Osteoblast (primary cell): ENCODE measurements at places on chromosomes 7 and 10. TPM values are rescaled to one million over a fixed set of nuclear protein-coding genes. Genes with fewer than 3 reads are reported as not detected.

The OR2A12 gene
- total RNA-seq: not detected in 2 replicates

The ASB10 gene
- not detected in 2 replicates for total RNA-seq

The TBATA gene
- not detected in 2 replicates for total RNA-seq

The UCN3 gene
- not detected in 2 replicates for total RNA-seq

The ERVW-1 gene
- total RNA-seq: not detected in 2 replicates

The GTF2IRD2 gene
- total RNA-seq: 12.7 and 17.0 TPM in 2 replicates

The PON2 gene
- 77.8 and 79.3 TPM in 2 replicates for total RNA-seq

The GBX1 gene
- total RNA-seq: not detected in 2 replicates

GRCh38 chr10:128709686-128710085 lies 583.5 kb upstream of the MKI67 start:
- no peaks in the 10 kb centered on the region for H3K27me3 ChIP-seq
- DNase-seq: no peak
- no peaks in the 10 kb centered on the region for H3K36me3 ChIP-seq
- H3K4me3 ChIP-seq: no peak overlapping the region

DNA sequence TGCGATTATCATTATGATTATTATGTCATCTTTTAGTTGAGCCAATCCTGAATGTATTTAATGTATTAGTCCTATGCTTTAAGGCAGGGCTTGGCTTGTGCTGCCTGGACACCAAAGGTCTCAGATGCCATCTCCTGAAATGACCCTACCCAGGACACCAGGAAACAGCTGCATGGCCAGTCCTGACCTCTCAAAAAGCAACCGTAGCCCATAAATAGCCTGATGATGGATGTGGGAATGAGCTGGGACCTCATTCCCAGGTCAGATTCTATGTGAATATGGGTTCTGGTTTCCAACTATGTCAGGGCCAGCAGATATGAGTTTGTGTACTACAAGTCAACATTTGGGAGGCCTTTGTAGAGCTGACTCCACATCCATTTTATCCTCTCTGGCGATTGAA lies 438.4 kb downstream of the NRG3 start:
- H3K36me3 ChIP-seq: no peaks in the 10 kb centered on the region
- H3K27me3 ChIP-seq: no peaks in the 10 kb centered on the region
- no peak overlapping the region for H3K27ac ChIP-seq
- no peak for DNase-seq

DNA sequence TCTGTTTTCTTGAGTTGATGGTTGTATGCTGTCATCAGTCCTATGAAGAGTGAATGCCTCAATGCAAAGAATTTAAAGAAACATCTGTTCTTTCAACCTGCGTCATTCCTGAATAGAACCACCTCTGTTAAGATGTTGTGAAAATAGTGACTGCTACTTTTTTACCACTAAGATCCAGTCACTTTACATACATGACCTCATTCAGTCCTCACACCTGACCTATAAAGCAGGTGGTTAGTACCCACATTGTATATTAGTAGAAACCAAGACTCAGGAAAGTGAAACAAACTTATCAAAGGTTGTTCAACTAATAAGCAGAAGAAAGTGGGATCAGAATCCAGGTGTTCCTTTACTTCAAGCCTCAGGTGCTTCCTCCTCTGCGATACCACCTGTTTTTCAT lies 64.8 kb downstream of the ITGB8 start:
- no peak overlapping the region for H3K4me3 ChIP-seq
- no peaks in the 10 kb centered on the region for H3K27me3 ChIP-seq
- H3K27ac ChIP-seq: no peak overlapping the region
- H3K36me3 ChIP-seq: no peaks in the 10 kb centered on the region
- no peaks in the 10 kb centered on the region for H3K4me1 ChIP-seq
- DNase-seq: no peak

- H3K4me3 ChIP-seq: no peak overlapping the region
- no peak for DNase-seq
- H3K27me3 ChIP-seq: no peaks in the 10 kb centered on the region
- H3K27ac ChIP-seq: no peak overlapping the region
Observed at GRCh38 chr10:118669020-118669791, 73.8 kb upstream of the PRLHR start.

GRCh38 chr10:34477249-34477648 lies 337.8 kb downstream of the PARD3 start:
- H3K4me1 ChIP-seq: no peaks in the 10 kb centered on the region
- no peak for DNase-seq
- H3K36me3 ChIP-seq: no peaks in the 10 kb centered on the region
- no peak overlapping the region for H3K27ac ChIP-seq
- H3K4me3 ChIP-seq: no peak overlapping the region

DNA sequence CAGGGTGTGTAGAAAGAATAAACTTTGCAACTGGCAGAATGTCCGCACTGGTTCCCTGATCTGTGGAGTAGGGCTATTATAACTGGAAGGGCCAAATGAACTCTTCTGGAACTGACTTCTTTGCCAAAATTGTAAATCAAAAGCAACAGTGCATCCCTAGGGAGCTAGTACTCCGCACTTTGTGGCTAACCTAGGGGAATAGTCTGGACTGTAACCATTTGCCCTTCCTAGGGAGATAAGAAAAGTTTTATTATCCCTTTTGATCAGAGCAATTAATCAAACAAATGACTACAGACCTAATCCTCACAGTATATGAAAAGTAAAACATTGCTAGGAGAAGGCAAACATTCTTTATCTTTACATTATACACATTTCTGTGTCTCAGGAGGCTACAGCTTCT lies 45.5 kb upstream of the STEAP1B start:
- H3K27me3 ChIP-seq: peaks cover 40% of the 10 kb centered on the region
- H3K4me1 ChIP-seq: peaks cover 14% of the 10 kb centered on the region
- no peak overlapping the region for H3K27ac ChIP-seq
- DNase-seq: no peak
- H3K36me3 ChIP-seq: no peaks in the 10 kb centered on the region

DNA sequence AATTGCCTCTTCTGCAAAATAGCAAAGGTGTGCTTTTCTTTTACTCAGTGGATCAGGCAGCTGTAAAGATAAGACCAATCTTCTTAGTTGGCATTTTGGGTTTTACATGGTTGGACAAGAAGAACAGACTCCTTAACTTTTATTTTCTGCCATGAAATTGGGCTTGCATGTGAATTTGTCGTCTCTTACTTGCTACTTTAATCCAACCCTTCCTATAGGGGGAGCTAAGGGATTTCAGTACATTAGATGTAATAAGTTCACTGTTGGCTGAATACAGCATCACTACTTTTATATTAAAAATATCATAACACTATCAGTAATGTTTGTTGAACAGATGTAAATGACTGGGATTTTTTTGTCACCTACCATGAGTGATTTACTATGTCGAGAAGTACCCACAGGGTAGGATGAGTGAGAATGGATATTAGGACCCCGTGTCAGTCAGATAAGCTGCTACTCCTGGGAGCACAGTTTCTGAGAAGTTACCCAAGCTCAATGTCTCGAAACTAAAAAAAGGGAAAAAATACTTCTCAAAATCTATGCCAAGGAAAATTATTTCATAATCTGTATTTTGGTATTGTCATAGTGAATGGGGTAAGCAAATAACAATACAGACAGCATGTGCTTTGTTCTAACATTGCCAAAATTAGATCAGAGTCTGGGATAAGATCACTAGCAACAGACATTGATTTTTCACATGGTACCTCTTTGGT lies 127.4 kb upstream of the AGR3 start:
- H3K4me3 ChIP-seq: no peak overlapping the region
- H3K4me1 ChIP-seq: peaks cover 12% of the 10 kb centered on the region
- H3K27ac ChIP-seq: no peak overlapping the region
- H3K27me3 ChIP-seq: no peaks in the 10 kb centered on the region
- no peak for DNase-seq

- H3K4me1 ChIP-seq: no peaks in the 10 kb centered on the region
- H3K27me3 ChIP-seq: no peaks in the 10 kb centered on the region
- no peak for DNase-seq
- H3K27ac ChIP-seq: no peak overlapping the region
- H3K36me3 ChIP-seq: no peaks in the 10 kb centered on the region
- no peak overlapping the region for H3K4me3 ChIP-seq
Observed at GRCh38 chr7:134637934-134638719, 8.5 kb upstream of the BPGM start.

DNA sequence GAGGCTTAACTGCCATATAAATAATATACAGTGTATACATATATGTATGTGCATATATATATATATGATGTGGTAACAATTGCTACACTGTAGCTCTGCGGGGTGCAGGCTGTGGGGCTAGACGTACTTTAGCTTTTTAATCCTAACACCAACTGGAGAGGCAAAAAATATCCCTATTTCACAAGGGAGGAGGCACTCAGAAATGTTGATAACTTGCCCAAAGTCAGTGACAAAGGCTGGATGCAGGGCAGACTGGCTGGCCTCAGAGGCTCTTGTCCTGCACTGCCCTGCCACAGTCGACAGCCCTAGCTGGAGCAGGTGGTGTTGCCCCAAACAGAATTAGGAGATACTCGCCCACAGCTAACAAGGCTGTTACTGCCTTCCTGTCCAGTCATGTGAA lies 1.5 kb upstream of the RELN start:
- H3K27me3 ChIP-seq: peaks cover 34% of the 10 kb centered on the region
- H3K4me1 ChIP-seq: peaks cover 7% of the 10 kb centered on the region
- H3K4me3 ChIP-seq: no peak overlapping the region
- DNase-seq: peak; percentile 74

DNA sequence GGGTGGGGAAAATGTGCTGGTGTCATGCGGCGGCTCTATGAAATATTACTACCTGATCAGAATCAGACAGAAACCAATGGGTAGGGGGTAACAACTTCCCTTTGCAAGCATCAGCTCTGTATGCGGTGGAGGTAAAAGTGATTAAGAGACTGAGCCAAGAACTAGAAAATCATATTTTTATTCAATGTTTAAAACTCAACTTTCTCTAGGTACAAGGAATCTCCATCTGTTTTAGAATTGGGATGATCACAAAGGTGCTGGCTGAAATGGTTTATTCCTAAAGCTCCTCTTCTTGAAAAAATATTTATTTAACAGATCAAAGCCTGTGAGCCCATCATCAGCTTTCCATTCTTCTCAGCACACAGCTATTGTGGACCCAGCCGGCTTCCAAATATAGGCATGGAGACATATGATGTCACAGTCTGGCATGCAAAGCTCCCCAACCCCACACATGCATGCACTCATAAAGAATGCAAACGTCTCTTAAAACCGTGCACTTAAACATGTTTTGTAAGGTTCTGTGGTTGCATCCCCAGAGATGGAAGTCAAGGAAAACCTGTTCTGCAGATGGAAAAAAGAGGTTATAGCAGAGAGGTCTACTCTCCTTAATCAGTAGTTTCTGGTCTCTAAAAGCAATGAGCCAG lies 126.0 kb downstream of the SKIDA1 start:
- H3K27me3 ChIP-seq: no peaks in the 10 kb centered on the region
- DNase-seq: peak; percentile 90
- peaks cover 27% of the 10 kb centered on the region for H3K4me1 ChIP-seq
- peak overlapping the region; percentile 81 for H3K27ac ChIP-seq

DNA sequence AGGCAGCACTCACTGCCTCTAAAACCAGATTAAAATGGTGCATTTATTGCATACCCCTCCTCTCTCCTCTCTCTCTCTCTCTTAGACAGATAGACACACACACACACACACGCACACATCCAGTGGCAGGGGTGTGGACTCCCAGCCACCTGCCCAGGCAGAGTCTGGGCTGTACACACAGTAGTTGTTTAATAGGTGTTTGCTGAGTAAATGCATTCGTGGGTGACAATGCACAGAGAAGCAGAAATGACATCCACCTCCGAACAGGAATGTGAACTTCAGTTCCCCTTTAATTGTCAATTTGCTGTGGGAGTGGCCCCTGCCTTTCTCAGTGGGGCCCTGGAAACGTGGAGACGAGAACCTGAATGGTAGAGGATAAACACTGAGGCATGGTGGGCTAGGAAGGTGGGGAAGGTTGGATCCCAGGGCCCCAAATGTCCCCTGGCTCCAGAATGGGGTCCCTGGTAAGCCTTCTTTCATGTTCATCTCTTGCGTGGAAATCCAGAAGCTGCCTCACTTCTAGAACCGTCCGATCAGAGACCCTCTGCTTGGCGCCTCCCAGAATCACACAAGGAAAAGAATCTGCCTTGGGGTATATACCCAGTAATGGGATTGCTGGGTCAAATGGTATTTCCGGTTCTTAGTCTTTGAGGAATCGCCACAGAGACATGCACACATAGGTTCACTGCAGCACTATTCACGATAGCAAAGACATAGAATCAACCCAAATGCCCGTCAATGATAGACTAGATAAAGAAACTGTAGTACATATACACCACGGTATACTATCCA lies 58.5 kb upstream of the ECHDC3 start:
- H3K36me3 ChIP-seq: no peaks in the 10 kb centered on the region
- H3K4me1 ChIP-seq: peaks cover 16% of the 10 kb centered on the region
- peaks cover 40% of the 10 kb centered on the region for H3K27me3 ChIP-seq
- DNase-seq: no peak
- H3K27ac ChIP-seq: no peak overlapping the region

DNA sequence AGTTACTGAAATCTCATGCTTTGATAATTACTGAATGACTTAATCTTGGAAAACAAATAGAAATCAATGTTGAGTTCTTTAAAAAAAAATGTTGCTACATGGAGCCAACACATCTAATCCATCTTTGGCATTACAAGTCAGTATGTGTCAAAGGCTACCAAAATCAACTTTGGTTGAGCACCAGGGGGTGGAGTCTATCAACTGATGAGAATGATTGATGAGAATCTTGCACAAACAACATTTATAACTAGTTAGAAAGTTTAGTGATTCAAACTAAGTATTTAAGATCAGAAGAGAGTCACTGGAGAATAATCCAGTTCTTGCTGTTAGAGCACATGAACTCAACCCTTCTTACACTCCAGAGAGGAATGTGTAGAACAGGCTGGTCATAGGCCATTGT lies 70.5 kb upstream of the LRRC17 start:
- H3K27ac ChIP-seq: no peak overlapping the region
- H3K4me1 ChIP-seq: peaks cover 2% of the 10 kb centered on the region
- DNase-seq: no peak

- no peak for DNase-seq
- no peak overlapping the region for H3K4me3 ChIP-seq
- peaks cover 7% of the 10 kb centered on the region for H3K4me1 ChIP-seq
- H3K36me3 ChIP-seq: no peaks in the 10 kb centered on the region
- H3K27ac ChIP-seq: no peak overlapping the region
- H3K27me3 ChIP-seq: no peaks in the 10 kb centered on the region
Observed at GRCh38 chr7:48244864-48245271, 73.6 kb downstream of the ABCA13 start.

GRCh38 chr10:43131256-43131655 lies 7.0 kb upstream of the CSGALNACT2 start:
- peaks cover 2% of the 10 kb centered on the region for H3K36me3 ChIP-seq
- H3K27me3 ChIP-seq: no peaks in the 10 kb centered on the region

GRCh38 chr7:6015917-6016652 lies 7.0 kb downstream of the AIMP2 start:
- H3K27me3 ChIP-seq: no peaks in the 10 kb centered on the region
- peak overlapping the region; percentile 84 for H3K27ac ChIP-seq
- peaks cover 28% of the 10 kb centered on the region for H3K4me1 ChIP-seq
- H3K36me3 ChIP-seq: peaks cover 33% of the 10 kb centered on the region
- peak overlapping the region; percentile 48 for H3K4me3 ChIP-seq
- peak; percentile 87 for DNase-seq

- no peak overlapping the region for H3K4me3 ChIP-seq
- no peaks in the 10 kb centered on the region for H3K36me3 ChIP-seq
- H3K27me3 ChIP-seq: peaks cover 2% of the 10 kb centered on the region
- no peak overlapping the region for H3K27ac ChIP-seq
Observed at GRCh38 chr7:95501261-95501832, 15.6 kb downstream of the ASB4 start.
